CD4-positive, alpha-beta T cell treated with Interleukin-4 for 1 hour (primary cell): ENCODE measurements at places on chromosomes 1 and 21.

- DNase-seq = no peak
Observed at GRCh38 chr21:32768530-32768929, 3.0 kb downstream of the PAXBP1 start.

GRCh38 chr21:41926807-41927171 lies 27.0 kb downstream of the C2CD2 start:
- DNase-seq = no peak

- DNase-seq = peak; percentile 30
Observed at GRCh38 chr1:22048351-22049192, 3.9 kb upstream of the CDC42 start.

GRCh38 chr21:45463871-45464270 lies 58.9 kb downstream of the COL18A1 start:
- DNase-seq = no peak

GRCh38 chr1:10692401-10693021 lies 103.9 kb downstream of the CASZ1 start:
- peak; percentile 82 for DNase-seq

GRCh38 chr1:224726441-224727182 lies 110.5 kb downstream of the CNIH3 start:
- no peak for DNase-seq

DNA sequence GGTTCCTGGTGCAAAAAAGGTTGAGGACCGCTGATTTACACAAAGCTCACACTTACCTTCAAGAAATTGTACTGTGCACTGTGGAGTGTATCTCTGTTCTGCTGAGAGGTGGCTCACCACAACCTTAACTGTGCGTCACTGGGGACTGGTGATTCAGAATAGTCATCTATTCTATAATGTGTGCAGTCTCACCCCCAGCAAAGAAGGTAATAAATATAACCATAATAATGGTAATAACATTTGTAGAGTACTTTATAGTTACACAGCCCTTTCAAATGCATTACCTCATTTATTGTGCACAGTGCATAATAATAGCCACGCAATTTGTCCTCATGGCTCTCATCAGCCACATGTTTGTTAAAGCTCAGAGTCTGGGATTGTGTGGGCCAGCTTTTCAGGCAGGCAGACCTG lies 59.4 kb upstream of the DUSP10 start:
- DNase-seq = no peak

DNA sequence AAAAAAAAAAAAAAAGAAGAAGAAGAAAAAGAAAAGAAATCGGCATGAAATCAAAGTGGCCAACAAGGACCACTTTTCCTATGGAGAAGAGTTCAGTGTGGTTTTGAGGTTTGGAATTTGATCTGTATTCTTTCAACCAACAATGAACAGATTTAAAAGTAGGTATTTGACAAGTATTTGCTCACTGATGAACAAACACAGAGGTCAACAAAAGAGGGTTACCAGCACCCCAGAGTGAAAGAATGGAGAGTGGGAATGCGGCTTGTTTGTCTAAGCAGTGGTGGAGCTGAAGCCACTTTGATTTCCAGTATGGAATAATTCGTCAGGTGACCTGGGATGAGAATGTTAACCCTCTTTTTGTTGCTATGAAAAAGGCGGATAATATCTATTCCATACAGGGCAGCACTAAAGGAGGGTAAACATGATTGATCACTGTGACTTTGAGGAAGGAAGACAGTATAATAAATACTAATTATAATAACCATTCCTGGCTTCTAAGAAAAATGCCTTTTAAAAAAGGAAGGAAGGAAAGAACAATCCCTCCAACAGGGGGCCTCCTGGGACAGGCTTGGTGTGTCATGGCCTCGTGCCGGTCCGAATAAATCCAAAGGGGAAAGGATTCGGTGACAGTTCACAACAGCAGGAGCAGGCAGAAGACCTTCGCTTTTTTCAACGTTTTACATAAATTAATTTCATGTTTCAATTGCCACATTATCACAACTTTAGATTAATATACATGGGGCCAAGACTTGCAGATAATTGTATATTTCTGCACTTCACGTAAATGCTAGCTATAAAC lies 37.2 kb upstream of the SIM2 start:
- no peak for DNase-seq

DNA sequence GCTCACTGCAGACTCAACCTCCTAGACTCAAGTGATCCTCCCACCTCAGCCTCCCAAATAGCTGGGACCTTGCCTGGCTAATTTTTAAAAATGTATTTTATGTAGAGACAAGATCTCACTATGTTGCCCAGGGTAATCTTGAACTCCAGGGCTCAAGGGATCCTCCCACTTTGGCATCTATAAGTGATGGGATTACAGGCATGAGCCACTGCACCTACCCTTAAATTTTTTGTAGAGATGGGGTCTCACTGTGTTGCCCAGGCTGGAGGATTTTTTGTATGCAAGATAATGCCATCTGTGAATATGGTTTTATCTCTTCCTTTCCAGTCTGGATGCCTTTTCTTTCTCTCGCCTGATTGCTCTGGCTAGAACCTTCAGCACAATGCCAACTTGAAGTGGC lies 8.7 kb upstream of the DCAF8 start:
- no peak for DNase-seq

- DNase-seq = peak; percentile 24
Observed at GRCh38 chr1:157193702-157194391, 55.7 kb upstream of the ETV3 start.

- no peak for DNase-seq
Observed at GRCh38 chr1:48552420-48552819, 80.4 kb upstream of the SPATA6 start.

GRCh38 chr1:211935448-211935970 lies 99.8 kb downstream of the INTS7 start:
- peak; percentile 25 for DNase-seq

GRCh38 chr1:119112791-119113190 lies 27.7 kb downstream of the WARS2 start:
- no peak for DNase-seq

DNA sequence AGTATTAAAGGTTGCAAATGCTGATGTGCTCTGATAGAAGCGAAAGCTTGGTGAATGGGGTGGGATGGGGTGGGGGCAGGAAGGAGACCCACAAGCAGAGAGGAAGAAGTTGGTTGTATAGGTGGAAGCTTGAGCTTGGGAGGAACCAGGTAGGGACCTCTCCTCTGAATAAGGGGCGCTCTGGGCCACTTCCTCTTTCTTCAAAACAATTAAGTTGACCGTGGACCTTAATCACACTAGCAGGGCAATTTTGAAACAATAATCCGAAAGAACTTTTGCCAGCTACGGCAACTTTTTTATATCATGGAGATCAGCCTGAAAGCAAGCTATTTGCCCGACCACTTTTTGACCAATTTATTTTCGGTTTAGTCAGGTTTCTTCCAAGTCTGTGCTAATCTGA lies 1.9 kb upstream of the DYRK1A start:
- no peak for DNase-seq

GRCh38 chr1:85437139-85437538 lies 27.8 kb downstream of the DDAH1 start:
- DNase-seq = no peak

DNA sequence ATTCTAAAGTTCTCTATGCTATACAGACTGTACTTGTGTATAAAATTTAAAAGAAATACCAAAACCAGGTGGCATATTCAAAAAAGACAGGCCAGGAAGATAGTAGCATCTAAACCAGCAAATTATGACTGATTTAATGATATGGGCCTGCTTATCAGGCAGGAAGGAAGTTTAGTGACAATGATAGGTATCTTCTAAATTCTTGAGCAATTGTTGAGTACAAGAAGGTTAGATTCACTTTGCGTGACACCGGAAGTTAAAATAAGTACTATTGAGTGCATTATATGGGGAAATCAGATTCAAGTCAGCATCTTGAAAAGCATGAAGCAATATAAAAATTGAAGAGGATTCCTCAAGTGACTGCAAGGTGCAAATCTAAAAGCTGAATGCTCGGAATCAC lies 186.8 kb upstream of the RGS18 start:
- no peak for DNase-seq

- DNase-seq = no peak
Observed at GRCh38 chr1:73674945-73675561, 522.9 kb downstream of the LRRIQ3 start.

DNA sequence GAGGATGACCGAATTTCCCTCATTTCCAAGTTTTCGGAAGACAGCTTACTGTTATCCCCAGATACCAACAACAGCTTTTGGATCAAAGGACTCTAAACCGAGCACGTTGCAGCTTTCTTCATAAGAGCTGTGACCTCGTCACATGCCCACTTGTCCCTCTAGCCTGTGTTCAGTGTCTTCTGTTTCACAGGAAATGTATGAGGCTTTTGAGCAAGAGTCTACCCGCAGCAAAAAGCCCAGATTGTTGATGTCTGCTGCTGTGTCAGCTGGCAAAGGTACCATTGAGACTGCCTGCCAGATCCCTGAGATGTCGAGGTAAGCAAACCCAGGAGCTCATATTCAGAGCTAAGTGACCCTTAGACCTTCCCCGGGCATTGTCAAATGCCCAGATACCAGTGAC lies 24.1 kb downstream of the CHI3L2 start:
- DNase-seq = peak; percentile 17

DNA sequence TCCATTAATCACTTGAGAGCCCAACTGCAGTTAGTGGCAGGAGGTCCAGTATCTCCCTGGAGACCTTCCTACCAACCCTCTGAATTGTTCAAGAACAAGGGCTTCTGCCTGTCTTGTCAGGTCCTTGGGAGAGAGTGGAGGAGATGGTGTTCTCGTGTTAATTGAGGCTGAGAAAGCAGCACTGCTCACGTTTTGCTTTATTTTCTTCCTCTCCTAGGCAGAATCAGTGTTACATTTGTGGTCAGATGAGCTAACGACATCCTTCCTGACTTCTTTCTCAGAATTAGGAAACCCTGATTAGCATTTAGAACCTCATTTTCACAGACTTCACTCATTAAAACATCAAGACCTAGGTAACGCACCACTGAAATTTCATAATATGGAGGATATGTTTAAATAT lies 26.4 kb upstream of the LRIG2 start:
- DNase-seq = peak; percentile 18

- no peak for DNase-seq
Observed at GRCh38 chr1:223731133-223731770, 18.9 kb downstream of the CAPN2 start.

DNA sequence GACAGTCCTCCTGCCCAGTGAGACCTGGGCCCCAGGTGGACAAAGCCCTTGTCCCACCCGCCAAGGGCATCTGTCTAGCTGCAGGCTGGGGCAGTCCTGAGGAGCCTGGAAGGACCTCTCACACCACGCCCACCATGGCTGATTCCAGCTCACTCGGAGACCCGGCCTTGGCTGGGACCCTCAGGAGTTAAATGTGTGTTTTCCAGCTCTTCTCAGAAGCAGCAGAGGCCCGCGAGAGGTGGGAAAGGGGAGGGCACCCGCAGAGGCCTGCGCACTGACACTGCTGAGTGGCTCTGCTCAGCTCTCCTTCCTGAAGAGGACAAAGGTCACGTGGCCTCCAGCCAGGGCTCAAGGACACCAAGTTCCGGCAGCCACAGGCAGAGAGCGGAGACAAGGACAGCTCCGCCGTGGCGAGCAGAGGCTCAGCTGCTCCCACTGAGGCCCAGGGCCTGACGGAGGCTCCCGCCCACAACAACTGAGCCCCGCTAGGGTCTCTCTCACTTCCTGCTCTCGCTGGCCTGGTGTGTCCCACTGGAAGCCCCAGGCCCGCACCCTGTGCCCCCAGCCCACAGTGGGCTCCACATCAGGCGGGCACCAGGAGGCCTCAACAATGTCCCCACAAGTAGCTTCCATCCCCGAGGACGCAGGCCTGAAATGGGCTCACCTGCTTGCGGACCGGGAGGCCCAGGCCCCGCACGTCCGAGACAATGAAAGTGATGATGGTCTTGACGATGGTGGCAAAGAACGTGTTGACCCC lies 16.9 kb downstream of the SLC19A1 start:
- no peak for DNase-seq

DNA sequence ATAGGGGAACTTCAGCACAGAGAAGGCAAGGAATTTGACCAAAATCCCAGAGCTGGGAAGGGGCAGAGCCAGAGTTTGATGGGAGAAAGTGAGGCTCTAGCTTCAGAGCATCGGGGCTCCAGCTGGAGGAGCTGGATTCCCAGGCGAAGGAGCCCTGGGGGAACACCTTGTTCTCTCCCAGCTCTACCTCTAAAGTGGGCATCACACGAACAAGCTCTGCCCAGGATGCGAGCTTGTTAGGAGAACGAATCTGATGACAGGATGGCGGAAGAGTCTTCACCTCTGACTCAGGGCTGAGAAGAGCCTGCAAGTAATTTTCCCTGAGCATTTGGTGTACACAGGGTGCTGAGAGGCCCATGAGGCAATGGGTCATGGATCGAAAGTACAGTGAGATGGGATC lies 22.0 kb downstream of the TNNT2 start:
- DNase-seq = no peak

DNA sequence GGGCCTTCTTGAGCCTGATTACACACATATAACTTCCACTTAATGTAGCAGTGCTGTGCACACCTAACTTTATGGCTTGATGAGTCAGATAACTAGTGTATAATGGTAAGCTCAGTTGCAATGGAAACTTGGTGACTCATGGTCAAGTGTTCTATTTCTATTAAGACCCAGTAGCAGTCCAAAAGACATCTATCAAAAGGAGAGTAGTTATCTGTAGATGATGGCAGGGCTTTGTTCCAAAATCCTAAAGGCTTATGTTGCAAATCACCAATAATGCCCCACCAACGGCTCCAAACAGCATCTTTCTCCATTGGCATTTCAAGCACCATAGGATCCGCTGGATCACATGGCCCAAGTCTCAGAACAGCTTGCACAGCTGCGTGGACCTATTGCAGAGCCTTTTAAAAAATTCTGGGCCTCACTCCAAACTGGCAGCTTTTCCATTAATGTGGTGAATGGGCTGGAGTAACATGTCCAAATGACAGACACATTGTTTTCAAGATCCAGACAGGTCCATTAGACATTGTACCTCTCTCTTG lies 566.8 kb upstream of the USP24 start:
- DNase-seq = no peak

DNA sequence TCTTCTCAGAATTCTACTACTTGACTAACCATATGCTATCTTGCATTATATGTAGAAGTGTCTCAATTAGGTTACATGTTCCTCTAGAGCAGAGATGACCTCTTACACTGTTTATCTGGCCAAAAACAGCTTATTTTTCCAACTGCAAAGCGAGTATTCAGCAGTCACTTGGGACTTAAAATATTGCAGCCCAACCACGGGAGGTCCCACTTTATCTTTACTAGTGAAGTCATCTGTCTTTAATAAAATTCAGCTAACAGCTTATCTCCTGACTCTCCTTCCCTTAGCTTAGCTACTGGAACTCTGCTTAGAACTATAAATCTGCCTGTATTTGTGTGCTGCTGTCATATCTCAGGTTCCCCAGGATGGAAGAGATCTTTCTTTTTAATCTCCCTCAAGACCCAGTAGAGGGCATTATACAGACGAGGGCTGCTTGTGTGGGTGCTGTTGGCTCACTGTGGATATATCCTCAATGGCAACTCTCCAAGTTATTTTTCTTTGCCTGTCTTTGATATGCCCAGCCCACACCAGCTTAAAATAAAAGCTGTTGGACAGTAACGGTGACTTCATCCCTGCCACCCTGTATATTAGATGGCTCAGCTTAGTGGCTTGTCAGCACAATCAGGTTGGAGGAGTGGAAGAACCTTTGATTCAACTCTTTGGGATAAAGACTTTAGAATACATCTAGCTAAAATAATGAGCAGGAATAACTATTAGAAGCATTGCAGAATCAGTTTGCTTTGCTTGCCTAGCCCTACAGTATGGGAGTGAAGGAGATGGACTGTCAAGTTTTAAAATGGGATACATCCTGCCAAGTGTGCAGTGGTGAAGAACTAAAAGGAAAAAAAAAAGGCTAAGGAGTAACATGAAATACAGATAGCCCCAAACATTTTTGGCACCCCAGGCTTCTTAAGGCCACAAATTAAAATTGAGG lies 9.6 kb downstream of the ENSA start:
- peak; percentile 32 for DNase-seq
